ENCODE measurements at places on chromosomes 7 and 10.

- DNase-seq: no peak
These were observed 6.8 kb upstream of the MSRB2 start for GRCh38 chr10:23088609-23089008.

GRCh38 chr7:108407676-108408075, 48.6 kb downstream of the NRCAM start:
- no peak for DNase-seq

- no peak for DNase-seq
These were observed 17.2 kb upstream of the EIF5AL1 start for GRCh38 chr10:79494871-79495705.

DNA sequence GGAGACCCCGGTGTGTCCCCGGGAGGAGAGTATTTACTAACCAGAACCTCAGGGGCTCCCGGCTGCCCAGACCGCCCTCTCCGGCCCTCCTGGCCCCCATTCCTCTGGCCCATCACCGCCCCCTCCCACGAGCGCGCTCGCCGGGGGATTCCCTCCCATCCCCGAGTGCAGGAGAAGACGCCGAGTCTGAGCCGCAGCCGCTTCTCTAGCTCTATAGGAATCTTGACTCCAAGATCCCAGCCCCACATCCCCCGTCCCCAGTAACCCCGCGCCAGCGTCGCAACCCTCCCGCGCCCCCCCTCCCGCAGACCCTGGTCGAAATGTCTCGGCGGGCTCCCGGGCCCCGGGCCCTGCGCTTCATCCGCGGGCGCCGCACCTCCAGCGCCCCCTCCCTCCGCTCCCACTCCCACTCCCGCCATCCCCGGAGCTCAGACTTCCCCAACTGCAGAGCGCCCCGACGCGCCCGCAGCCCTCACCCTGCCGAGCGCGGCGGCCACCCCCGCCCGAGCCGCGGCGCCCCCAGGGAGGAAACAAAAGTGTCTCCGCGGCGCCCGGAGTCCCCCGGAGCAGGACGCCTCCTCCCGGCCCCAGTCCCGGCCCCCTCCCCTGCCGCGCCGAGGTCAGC, 541 bp downstream of the ELMO1 start:
- no peak for DNase-seq

DNA sequence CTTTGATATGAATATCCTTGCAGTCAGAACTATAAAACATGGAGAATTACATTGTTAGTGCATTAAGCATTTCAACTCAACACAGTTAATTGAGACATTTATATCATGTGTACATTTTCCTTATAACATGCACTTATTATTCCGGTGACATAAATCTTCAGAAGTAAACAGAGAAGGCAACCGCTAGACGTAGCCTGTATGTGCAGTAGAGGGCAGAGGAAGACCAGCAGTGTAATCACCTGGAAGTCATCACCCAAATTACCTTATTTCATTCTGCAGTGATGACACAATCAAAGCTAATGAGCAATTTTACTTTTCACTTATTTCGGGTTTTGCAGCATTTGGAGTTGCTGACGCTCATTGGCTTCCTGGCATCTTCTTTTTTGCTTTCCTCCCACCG, 394.6 kb downstream of the SDK1 start:
- no peak for DNase-seq

GRCh38 chr7:46653848-46654247, 732.8 kb upstream of the IGFBP3 start:
- DNase-seq: no peak

DNA sequence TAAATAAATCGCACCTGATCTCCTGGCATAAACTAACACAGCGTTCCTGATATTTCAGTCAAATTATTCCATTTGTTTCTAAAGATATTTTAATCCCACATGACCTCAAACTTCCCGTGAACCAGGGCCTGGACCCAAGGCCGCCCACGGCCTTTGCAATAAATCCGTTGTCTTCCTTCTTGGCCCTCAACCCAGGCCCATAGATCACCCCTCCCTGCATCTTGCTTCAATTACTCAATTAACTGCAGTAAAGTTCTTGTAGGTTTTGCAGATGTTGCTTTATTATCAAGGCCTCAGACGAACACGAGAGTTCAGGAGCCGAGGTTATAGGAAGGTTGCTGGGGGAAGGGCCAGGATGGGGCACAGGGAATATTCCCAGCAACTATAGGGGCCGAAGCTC, 249.4 kb downstream of the RAB11FIP2 start:
- no peak for DNase-seq

GRCh38 chr10:26555719-26556368, 117.7 kb downstream of the APBB1IP start:
- no peak for DNase-seq

- DNase-seq: no peak
These were observed 9.6 kb downstream of the UBTD1 start for GRCh38 chr10:97508342-97508741.

DNA sequence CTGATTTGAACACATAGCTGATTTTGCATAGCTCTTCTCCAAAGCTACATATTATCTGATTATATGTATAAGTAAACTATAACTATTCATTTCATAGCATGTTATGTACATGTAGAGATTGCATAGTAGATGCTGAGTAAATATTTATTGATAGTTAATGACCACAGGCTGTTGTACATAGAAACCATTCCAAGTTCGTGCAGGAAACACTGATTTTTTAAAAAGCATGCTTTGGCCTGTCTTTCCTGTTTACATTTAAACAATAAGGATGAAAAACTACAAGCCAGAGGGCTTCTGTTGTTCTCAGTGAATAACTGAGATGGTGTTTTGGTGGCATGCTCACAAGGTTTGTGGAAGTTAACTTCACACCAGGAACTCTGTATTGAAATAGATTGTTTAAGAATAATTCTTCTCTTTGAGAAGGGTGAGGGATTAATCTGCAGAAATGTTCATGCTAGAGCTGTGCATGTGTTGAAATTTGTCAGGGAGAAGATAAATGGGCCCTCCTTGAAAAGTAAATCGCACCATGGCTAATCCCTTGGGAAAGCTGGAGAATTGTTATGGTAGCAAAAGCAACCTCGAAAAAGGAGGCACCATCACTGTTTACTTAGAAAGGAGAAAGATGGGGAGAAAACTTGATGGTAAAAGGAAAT, 120.2 kb upstream of the SP8 start:
- no peak for DNase-seq

- no peak for DNase-seq
These were observed 92.9 kb downstream of the SRPK2 start for GRCh38 chr7:105295596-105296352.

GRCh38 chr10:48760983-48761382, 76.3 kb downstream of the WDFY4 start:
- DNase-seq: no peak

DNA sequence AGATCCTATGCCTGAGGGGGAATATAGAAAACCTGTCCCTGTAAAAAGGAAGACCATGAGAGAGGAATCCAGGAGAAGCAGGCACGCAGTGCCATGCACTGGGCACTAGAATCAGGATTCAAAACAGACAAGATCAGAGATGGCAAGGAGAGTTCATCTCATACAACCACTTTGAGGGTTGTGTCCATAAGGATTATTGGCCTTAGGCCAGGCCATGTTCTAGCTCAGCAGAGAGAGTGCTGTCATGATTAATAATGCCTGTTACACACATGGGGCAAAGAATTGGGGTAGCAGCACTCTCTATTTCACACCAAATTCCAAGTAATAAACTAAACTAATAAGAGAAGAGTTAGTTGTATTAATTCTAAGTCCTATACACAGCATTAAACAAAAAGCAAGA, 29.1 kb downstream of the EZH2 start:
- DNase-seq: no peak

DNA sequence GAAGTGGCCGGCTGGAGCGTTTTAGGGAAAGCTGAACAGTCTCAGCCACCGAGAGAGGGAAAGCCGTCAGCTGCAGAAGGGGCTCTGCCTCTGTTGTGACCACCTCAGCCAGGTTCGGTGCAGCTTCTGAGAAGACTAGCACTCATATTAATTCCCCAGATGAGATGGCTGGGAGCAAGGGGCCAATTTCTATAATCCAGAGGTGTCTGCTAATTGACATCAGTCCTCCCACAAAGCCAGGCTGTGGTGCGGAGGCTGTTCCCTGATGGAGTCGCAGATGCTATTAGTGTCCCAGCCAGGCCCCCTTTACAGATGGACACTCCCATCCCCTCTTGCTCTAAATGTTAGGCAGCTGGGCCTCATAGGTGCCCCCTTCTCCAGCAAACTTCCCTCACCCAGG, 133.5 kb downstream of the GRID1 start:
- DNase-seq: no peak

- no peak for DNase-seq
These were observed 10.5 kb upstream of the ENTPD1 start for GRCh38 chr10:95745501-95745900.

GRCh38 chr10:6239213-6239991, 36.7 kb downstream of the PFKFB3 start:
- DNase-seq: no peak

GRCh38 chr7:133481676-133482075, 228.8 kb downstream of the EXOC4 start:
- no peak for DNase-seq

DNA sequence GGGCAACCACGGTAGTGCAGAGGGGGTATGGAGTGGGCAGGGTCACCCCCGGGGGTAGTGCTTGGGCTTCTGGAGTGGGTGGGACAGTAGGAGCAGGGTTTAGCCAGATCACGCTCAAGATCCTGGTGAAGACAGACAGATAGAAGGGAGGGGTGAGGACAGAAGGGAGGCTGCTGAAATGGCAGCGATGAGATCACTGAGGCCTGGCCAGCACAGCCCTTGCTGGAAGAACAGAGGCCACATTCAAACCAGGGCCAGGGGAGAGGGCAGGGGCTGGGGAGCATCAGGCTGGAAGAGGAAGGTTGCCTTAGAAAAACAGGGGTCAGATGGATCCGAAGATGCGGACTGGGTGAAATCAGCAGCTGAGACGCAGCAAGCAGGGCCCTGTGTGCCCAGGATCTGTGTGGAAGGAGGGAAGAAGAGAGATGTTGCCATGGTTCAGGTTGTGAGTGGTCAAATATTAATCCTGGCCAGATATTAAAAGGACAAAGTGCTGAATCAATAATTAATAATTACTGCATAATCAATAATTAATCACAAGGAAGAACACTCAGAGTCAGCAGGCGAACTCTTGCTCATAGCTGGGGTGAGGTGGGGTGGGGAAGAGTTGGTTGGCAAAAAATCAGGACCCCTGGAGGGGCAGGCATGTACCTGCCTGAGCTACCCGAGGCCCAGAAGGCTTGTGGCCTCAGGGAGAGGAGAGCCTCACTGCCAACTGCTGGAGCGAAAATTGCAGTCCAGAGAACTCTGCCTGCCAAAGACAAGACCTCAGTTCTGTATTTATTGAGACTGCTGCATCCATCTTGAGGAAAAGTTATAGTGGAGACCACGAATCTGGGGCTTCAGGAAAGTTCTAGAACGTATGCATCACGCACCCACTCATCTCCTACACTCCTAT, 105.7 kb downstream of the GRB10 start:
- DNase-seq: no peak

DNA sequence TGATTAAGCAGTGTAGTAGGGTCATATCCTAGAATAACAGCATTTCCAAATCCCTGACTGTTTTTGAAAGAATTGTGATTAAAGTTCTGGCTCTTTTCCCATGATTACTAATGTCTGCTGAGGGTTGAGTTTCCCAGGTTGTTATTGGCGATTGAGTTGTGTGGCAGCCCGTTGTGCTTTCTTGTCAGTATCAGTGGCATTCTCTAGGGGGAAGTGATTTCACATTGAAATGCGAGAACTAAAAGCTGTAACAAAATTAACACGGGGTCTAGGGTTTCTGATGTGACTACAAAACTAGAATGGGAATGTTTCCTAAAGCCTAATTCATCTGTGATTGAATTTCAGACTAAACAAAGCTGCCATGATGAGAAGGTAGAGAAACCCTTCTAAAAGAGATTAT, 349.4 kb downstream of the EXOC4 start:
- peak; percentile 90 for DNase-seq

- DNase-seq: no peak
These were observed 51.6 kb downstream of the FAM204A start for GRCh38 chr10:118290471-118290995.

- no peak for DNase-seq
These were observed 88.8 kb downstream of the DNMBP start for GRCh38 chr10:99920901-99921300.

DNA sequence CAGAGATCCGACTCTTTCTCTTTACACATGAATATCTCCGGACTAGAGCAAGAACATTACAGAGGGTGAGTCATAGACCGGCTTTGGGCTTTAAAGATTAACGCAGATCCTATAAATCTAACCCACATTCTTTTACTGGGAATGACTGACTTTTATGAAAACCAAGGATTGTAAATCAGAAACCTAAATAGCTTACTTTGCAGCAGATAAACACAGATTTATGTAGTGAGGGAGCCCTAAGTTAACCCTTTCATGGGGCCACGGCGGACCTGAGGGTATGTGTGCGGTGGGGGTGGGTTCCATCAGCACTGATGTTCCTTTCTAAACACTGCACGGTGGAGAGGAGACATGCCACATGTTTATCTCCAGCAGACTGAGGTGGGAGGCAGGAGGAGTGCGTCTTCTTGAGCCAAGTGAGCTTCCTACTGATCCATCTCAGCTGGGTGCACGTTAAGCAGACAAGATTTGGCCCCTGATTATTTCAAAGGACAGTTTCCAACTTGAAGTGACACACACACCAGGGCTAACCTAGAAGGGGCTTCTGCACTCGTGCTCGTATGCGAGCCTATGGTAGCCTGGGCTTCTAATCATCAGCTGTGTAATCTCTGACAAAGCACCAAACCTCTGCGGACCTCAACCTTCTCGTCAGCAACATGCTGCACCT, 127.6 kb downstream of the WDR11 start:
- no peak for DNase-seq

GRCh38 chr10:112115781-112116385, 67.7 kb downstream of the GPAM start:
- peak; percentile 5 for DNase-seq

DNA sequence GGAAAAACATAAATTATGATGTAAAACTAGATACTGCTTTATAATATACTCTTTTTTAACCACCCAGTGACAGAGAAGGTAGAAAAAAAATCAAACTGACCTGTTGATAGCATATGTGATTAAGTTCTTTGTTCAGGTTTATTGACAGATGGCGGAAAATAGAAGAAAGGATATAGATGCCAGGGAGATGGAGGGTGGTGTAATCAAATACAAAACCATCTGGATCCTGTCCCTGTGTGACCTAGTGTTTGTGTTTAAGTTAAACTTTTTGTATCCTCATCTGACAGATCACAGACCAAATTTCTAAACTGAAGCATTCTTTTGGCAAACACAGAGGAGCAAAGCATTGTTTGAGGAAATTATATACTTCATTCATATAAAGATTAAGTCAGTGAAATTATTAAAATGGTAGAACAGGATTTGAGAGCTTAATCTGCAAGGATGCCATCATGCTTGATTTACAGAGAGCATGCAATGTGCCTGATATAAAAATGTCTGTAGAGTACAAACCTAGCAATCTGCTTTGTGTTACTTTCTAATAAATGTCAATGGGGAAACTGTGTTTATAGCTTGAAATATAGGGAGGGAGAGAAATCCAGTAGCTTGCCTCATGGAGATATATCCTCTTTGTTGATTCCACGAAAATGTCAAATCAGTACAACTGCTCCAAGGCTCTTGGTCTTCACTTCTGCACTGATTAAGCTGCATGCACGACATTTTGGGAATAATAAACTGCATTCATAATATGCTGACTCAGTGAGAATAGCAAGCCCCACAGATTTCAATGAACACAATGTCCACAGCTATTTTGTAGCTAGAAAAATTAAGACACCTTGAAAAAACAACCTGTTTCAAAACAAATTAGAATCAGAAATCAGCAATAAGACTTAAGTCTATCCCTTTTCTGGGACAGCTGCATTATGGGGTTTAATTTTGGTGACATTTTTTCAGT, 39.0 kb downstream of the SEM1 start:
- peak; percentile 89 for DNase-seq

GRCh38 chr10:114188001-114188400, 8.8 kb downstream of the TDRD1 start:
- DNase-seq: no peak
